ENCODE measurements at places on chromosomes 3 and 15.

DNA sequence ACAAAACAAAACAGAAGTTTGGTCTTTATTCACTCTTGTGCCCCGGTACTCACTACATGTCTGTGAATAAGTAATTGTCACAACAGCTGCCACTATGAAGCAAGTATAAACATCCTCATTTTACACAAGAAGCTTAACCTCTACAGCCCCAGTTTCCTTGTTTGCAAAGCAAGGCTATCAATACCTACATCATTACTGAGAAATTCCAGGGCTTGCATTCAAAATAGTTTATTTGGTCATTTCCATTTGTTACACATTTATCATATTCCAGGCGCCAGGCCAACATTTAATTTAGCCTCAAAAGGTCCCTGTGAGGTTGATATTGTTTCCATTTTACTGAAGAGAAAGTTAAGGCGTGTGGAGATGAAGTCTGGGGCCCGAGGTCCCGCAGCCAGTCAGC, 161.4 kb upstream of the LRTM1 start:
- no peak for DNase-seq

DNA sequence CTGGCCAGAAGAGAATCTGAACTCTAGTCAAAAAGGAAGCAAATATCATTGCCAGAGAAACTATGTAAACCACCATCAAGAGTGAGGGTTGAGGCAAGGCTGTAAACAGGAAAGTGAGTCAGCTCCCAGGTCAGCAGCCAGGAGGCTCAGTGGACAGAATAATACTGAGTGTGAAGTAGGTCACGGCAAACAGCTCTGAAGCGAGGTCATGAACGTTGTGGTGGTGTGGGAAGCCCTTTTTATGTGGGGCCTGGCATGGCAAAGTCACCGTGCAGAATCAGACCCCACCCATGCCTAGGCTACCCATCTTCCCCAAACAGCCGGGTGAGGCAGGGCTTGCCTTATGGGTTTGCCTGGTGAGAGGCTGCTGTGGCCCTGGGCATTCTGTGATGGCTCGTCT, 43.9 kb downstream of the THBS1 start:
- no peak for DNase-seq

DNA sequence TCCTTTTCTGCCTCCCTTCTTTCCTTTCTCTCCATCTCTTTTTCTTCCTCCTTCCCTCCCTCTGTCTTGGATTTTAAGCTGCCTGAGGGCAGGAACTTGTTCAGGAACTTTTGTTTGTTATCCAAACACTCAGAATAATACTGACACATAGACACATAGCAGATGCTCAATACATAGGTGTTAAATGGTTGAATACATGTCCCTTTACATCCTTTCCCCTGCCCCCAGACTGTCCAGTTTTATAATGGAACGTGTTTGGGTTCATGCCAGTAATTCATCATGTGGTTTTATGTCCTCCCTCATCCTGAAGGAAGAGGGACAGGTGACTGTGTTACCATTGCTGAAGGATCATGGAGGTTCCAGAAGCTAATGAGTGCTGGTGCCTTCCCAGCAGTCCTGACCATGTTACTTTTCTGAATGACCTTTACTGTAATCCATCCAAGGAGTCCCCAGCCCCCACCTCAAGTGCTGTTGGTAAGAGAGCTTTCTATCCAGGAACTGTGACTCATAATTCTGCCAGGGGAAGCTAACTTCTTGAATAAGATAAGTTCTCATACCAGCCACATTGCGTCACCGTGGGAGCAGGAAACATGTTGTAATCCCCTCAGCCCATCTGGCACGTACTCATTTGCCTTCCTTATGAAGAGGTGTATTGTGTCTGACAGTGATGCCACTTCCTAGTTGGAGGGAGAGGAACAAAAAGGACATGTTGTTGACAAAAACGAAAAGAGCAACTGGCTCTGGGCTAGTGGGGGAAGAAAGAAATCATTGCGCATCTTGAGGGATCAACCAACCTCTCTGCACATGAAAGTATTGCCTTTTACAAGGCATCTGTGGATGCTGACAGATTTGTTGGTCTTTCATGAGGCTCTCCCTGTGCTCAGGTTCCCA, 52.4 kb downstream of the IL1RAP start:
- no peak for DNase-seq

DNA sequence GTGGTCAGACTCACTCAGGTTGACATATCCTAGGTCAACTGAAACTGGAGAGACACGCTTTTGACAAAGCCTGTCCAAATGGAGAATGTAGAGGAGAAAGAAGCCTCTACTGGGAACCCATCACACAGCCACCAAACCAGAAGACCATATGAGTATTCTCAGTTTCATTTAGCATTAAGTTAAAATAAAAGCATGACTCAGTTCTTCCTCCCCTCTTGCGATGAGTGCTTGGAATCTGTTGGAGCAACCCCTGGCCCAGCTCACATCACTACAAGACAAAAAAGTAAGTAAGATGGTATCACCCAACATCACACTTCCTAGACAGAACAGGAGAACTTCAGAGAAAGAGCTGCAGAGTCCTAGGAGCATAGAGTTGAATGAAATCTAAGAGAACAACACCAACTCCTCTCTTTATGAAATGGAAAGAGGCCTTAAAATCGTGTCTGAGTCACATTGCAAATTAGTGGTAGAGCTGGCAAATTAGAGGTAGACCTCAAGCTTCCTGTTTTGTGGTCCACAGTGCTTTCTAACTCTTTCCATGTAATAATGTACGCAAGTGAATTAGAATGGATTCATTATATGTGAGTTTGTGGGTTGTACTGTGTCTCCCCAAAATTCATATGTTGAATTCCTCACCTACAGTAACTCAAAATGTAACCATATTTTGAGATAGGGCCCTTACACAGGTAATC, 51.2 kb downstream of the FGF12 start:
- DNase-seq, result no peak

DNA sequence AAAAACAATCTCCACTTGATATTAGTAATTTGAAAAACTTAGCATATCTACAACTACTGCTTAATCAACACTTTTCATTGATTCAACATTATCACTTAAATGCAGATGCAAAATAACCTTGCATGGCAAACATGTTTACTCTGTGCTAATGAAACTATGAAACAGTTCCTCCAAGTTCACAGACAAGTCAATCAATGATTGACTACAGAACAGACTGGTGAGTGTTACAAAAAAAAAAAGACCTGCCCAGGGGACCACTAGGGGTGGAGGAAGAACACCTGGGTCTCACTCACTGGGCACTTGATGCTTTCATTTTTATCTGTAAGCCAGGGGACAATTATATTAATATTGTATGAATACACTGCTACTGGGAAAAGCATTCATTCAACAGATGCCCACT, 4.3 kb upstream of the NR2C2 start:
- no peak for DNase-seq

- DNase-seq, result no peak
These were observed 5.2 kb downstream of the HTR3C start for GRCh38 chr3:184058029-184058428.

GRCh38 chr15:52617026-52617425, 48.2 kb upstream of the ARPP19 start:
- DNase-seq, result no peak

GRCh38 chr3:170021083-170021482, 16.7 kb upstream of the GPR160 start:
- DNase-seq, result no peak

DNA sequence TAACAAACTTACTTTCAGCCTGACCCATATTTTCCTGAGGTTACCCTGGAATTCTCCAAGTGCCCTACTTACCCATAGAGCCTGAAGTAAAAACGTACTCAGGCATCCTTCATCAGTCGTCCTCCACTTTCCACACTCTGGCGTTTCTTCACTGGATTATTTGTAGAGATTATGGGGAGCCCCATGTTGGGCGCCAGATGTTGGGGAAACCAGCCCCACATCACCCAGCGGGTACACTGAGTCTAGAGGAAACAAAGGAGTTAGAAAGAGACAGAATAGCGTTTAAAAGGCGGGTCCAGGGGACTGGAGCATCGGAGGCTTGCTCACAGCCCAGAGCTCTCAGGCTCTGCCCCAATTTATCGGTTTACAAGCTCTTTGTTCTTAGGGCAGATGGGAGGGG, 9.7 kb upstream of the SLC28A2 start:
- no peak for DNase-seq

- DNase-seq, result no peak
These were observed 44.3 kb downstream of the TRIM69 start for GRCh38 chr15:44780608-44781007.

DNA sequence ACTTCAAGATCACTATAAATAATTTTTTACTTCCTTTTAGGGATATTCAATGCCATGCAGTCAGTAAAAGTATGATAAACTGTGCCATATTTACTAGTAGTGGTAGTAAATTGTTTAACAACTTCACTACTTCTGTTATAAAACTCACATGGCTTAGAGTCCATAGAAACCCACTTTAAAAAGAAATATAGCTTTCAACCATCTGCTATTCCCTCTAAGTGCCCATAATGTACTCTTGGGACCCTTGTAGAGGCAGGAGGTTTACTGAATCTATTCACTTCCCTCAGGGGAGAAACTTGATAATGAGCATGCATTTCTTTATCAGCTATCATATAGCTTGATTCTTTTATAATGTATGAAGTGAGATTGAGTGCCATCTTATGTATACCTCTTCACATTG, 1448.4 kb upstream of the ALCAM start:
- no peak for DNase-seq

- DNase-seq, result peak; percentile 4
These were observed 560.1 kb downstream of the NLGN1 start for GRCh38 chr3:173957646-173958045.

- DNase-seq, result no peak
These were observed 168.1 kb upstream of the MYRIP start for GRCh38 chr3:39641274-39641673.

DNA sequence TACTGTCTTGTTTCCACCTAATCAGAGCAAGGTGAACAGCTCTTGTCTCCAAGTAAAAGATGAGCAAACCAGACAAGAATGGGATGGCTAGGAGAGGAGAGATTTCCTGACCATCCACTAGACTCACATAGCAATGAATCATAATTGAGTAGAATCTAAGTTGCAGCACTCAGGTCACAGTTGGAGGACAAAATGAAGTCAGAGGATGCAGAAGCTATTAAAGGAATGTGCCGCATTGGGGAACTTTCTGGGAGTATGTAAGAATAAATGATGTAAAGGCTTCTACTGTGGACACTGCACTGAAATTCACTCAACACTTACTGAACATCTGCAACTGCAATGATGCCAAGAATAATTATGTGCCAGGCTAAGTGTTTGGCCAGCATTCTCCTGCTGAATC, 217.4 kb upstream of the WNT5A start:
- DNase-seq, result no peak

- no peak for DNase-seq
These were observed 692.9 kb downstream of the ZPLD1 start for GRCh38 chr3:103127737-103128136.

- DNase-seq, result no peak
These were observed 64.6 kb downstream of the CYP11A1 start for GRCh38 chr15:74302821-74303359.

DNA sequence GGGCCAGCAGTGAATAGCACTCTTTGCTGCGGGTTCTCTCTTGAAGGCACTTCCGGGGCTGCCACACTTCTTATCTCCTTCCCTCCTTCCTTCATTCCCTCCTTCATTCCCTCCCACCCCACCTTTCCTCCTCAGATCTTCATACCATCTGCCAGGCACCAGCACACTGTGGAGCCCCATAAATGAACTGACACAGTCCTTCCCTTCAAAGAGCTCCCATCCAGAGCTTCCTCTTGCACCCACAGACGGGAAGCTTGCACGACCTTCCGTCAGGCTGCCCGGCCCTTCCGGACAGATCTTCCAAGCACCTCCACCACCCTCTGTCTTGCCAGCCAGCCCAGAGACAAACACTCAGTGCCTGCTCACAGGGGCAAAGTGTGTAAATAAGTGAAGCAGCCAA, 65.4 kb upstream of the HERC1 start:
- no peak for DNase-seq

DNA sequence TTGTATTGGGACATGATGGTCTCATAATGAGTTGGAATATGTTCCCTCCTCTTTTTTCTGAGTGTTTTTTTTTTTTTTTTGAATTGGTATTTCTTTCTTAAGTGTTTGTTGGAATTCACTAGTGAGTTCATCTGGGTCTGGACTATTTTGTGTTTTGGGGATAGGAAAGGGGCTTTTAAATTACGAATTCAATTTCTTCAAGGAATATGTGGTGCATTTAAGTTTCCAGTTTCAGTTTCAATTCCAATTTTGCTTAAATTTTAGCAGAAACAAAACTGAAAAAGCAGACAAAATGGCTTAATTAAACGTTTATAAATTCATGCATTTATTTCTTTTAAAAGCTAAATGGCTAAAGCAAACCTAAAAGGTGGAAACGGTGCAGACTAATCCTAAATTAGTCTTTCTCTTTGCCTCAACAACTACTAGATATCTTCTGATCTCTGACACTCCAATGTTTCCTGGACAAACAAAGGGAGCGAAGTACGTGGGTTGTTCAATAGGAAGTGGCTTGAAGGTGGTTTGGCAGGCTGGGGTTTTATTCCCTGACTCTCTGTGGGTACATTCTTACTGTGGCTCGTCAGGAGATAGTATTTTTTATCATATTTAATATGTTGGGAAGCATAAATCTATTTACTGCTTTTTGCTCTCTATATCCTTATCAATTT, 50.0 kb upstream of the CORO2B start:
- no peak for DNase-seq

DNA sequence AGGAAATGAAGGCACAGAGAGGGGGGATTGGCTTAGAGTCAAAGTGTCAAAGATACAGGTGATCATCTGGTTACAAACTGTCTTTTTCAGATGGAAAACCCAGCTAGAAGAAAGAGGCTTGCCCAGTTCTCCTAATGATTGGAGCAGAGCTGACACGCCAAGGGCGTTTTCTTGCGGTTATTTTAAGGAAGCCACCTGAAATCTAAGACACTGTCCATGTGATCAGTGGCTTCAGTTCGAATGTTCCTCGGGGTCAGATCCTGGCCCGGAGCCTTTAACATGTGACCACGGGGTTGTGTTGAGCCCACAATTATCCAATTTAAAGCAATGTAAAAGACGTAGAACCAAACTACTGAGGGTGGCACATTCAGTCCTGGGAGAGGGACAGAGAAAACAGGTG, 19.5 kb downstream of the FAM43A start:
- DNase-seq, result no peak

GRCh38 chr15:77574521-77575202, 58.0 kb downstream of the LINGO1 start:
- no peak for DNase-seq

DNA sequence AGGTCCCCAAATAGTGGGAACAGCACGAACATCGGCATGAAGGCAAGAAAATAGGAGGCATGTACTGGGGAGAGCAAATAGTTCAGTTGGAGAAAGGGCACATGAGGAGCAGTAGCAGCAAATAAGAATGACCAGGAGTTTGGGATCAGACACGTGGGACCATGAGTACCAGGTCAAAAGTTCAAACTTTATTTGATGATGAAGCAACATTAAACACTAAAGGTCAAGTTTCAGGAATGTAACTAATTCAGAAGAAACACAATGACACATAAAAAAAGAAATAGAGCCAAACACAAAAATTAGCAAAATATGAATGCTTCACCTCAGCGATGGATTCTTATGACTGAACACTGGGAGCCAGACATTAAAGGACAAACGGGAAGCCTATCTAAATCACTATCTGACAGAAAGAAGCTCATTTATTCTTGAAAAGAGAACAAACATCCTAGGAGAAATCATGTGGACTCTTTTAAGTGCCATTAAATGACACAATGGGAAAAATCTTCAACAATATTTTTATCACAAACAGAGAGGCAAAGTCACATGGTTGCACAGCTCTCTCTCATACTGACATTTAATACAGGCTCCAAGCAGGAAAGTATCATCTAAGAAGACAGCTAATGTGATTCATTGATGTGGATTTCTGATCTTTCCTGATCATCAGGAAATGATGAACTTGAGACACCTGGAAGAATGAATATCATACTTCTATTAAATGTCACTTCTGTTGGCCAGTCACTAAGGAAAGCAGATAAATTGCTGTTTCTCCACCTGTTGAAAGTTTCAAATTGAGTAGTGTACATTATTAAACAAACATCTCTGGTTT, 216.9 kb upstream of the THBS1 start:
- no peak for DNase-seq

Data from upper lobe of left lung (tissue), 6 donors.